ENCODE measurements at places on chromosomes 4 and X. TPM values are rescaled to one million over a fixed set of nuclear protein-coding genes. Genes with fewer than 3 reads are reported as not detected.

GRCh38 chr4:53076374-53076958, 214.3 kb downstream of the RASL11B start:
- DNase-seq = no peak

DNA sequence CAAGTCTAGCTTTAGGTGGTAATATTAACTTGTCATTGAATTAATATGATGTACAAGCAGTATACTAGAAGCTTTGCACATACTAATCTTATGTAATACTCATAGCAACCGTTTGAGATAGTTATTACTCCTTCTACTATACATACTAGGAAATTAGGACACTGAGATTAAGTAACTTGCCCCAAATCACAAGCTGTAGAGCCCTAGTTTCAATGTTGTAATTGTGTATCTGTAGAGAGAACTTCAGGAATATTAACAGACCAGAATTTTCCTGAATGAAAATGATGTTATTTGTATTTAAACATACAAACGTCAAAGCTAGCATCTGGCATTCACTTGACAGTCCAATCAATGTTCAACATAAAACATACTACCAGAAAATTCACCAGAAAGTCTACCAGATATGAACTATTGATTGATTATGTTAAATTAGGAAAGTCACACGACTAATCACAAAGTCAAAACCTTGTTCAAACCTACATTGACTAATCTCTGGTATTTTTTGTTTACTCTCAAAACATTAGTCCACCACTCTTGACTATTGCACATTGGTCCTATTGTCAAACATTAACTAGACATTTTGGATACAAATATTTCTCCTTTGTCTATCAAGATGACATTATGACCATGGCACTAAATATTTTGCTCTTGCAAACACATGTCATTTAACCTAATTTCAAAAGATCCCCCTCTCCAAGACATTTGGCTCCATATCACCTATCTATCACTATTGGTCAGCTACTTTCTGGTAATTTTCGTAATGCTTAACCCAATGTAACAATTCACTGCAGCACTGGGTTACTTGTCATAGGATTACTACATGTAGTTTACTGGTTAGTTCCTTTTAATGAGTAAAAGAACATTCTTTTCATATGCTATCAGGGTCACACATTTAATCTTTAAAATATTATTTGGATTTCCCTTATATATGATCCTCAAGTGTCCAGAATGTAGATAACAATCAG, 100.7 kb downstream of the GPC3 start:
- no peak for DNase-seq

GRCh38 chr4:123623611-123624010, 227.0 kb downstream of the SPRY1 start:
- no peak for DNase-seq

Gene RHOXF1
- total RNA-seq = not detected

GRCh38 chrX:17732138-17732783, 5.0 kb upstream of the SCML1 start:
- no peak for DNase-seq

- DNase-seq = no peak
Measured at GRCh38 chrX:144219035-144219434, 335.2 kb downstream of the UBE2NL start.

GRCh38 chr4:109014593-109015412, 251.9 kb upstream of the ETNPPL start:
- DNase-seq = no peak

Gene CHST7
- 5.9 TPM for total RNA-seq

- DNase-seq = no peak
Measured at GRCh38 chr4:136036744-136037143, 1495.5 kb downstream of the PCDH18 start.

- DNase-seq = no peak
Measured at GRCh38 chrX:4320436-4320947, 607.0 kb upstream of the PRKX start.

DNA sequence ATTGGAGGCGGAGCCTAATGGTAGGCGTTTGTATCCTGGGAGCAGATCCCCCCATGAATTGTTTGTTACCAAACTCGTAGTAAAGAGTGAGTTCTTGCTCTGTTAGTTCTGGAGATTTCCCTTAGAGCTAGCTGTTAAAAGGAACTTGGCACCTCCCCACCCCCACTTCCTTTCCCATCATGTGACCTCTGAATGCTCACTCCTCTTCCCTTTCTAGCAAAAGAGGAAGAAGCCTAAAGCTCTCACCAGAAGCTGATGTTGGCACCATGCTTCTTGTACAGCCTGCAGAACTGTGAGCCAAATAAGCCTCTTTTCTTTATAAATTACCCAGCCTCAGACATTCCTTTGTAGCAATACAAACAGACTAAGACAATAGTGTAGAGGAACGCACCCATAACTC, 13.8 kb upstream of the ATOH1 start:
- no peak for DNase-seq

DNA sequence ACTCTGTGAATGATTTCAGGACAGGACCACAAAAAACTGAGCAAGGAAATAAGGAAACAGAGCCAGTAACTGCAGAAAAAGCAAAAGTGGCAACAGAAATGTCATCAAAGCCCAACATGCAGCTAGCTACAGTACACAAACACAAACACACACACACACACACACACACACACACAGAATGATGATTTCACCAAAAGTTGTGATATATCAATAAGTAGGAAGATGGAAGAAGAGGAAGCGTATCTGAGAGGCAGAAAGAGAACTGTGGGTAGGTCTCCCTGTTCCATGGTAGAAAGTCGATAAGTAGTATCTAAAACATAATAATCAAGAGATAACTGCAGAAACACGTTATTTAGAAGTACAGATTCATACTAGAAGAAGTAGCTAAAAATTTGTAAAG, 148.3 kb downstream of the MGST2 start:
- DNase-seq = no peak

Gene TRPC3
- total RNA-seq = 0.84 TPM

Gene ARAF
- 61.5 TPM for total RNA-seq

DNA sequence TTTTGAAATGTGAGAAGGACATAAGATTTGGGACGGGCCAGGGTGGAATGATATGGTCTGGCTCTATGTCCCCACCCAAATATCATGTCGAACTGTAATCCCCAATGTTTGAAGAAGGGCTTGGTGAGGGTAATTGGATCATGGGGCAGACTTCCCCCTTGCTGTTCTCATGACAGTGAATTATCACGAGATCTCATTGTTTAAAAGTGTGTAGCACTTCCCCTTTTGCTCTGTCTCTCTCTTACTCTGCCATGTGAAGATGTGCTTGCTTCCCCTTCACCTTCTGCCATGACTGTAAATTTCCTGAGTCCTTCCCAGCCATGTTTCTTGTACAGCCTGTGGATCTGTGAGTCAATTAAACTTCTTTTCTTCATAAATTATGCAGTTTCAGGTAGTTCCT, 17.5 kb downstream of the MTMR8 start:
- DNase-seq = no peak

GRCh38 chr4:26420438-26420837, 69.8 kb downstream of the CCKAR start:
- DNase-seq = no peak

GRCh38 chr4:123090886-123091285, 168.5 kb upstream of the NUDT6 start:
- no peak for DNase-seq

DNA sequence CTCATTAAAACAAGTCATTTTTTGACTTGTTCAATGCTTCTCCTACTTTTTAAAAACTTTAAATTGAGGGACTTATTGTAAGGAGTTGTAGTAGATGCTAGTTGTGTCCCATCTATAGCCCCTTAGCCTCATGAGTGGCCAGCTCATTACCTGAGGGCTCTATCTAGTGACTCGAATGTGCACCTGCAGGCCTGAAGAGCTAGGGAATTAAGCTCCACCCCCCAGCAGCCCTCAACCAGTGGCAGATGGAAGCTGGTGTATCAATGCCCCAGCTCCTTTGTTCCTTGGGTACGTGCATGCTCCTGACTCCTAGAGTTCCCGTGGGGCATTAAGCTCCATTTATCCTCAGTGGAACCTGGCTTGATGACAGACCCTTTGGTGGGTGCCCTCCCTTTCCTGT, 146.7 kb upstream of the FAM9B start:
- DNase-seq = no peak

Gene PITX2
- total RNA-seq = not detected

- no peak for DNase-seq
Measured at GRCh38 chr4:106624671-106625070, 256.1 kb upstream of the GIMD1 start.

DNA sequence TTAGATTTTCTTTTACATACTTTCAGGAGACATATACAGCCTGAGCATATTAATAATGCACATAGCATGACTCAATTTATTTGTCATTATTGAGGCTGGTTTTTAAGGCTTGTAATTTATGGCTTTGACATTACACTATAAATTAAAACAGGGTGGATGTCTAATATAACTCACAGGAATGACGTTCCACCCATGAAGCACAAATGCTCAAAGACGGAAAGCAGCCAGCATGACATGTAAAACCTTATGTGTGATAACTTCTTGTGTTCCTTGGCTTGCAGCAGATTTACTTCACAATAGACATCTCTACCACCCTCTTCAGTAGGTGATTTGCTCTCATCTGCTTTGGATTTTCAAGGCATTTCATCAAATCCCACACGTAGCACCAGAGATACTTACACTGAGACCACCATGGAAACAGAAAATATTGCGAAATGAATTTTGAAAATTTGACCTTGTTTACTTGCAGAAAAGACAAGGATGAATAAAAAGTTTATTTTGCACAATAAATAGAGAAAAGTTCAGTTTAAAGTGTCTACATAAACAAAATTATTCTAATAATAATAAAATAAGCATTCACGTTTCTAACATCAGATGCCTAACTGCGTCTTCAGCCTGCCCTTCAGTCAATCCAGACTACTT, 64.7 kb upstream of the BTC start:
- no peak for DNase-seq

Measured in activated CD8-positive, alpha-beta memory T cell treated with anti-CD3 and anti-CD28 coated beads, Interleukin-2, amount 10 ng/mL, durations not matched to agents 7 days and 5 days (primary cell).